NCI-H82 (cell line): ENCODE measurements at places on chromosomes 6 and 20.

GRCh38 chr6:157224178-157224950 lies 99.0 kb downstream of the TMEM242 start:
- no peak for DNase-seq

DNA sequence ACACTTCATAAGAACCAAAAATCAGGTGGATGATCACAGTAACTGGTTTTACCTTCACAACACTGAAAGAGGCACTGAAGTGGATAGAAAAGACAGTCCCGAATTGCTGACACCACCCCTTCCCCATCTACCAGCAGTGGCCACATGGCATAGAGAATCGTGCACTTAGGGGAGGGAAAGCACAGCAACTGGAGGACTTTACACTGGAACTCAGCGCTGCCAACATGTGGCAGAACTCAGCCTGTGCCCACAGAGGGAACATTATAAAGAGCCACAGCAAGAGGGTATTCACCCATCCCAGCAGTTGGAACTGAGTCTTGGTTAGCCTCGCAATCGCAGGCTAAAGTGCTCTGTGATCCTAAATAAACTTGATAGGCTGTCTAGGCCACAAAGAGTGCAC lies 6.5 kb upstream of the KIAA1586 start:
- peak; percentile 26 for DNase-seq

DNA sequence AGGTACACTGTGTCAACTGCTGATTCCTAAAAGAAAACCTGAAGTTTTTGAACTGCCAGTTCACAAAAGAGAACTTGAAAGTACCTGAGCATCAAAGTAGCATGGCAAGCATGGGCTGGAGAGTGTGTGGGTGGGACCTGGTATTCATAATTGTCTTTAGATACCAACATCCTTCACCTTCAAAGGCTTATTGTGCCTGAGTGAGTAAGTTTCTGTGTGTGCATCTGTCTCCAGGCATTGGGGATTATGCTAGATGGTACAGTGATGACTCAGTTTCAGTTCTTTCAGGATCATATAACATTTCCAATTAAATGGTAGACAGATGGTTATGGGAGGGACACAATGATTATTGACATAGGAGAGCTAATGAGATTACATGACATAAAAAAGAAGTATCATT lies 238.5 kb downstream of the ZFAND3 start:
- DNase-seq = peak; percentile 89

DNA sequence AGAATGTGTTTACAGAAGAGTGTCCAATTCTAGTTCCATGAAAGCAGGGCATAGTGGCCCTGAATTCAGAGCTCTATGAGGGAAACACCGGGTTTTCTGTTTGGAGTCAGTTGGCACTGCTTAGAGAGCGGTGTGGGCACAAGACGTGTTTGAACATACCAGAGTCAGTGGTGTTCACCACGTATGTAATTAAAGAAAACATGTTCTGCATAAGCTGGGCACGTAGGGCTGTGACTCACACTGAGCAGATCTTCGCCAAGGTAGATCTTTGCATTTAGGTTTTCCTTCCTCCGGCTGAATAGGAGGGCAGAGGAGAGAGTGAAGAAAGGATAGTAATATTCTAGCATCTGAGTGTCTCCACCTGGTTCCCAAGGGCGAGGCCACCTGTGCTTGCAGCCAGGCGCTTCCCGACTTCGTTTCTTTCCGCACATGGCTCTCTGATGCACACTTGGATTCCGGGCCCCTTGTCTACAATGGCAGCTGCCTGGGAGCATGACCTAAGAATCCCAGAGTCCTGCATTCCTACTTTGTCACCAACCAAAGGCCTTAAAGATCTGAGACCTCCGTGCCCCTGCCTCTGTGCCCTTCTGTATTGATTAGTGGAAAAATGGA lies 136.2 kb downstream of the ERMARD start:
- DNase-seq = no peak

DNA sequence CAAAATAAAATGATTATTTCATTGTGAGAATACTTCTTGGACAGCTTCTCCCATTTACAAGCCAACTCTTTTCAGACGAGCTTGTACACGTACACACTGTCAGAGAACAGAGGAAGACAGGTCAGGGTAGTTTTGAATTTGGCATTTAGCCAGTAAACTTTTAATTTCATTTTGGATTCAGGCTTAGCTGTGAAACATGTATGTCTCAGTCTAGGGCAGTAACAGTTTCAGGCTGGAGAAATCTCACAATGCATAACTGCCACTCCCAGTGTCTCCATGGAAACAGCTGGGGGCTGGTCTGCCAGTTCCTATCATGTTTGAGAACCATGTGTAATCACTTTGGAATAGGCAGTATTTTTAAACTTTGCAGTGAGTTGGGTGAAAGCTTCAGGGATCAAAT lies 22.0 kb upstream of the QKI start:
- no peak for DNase-seq

- peak; percentile 86 for DNase-seq
Observed at GRCh38 chr20:40990542-40991120, 38.0 kb upstream of the TOP1 start.

GRCh38 chr20:59295531-59295930 lies 4.9 kb upstream of the EDN3 start:
- DNase-seq = no peak

- peak; percentile 78 for DNase-seq
Observed at GRCh38 chr20:21235484-21236445, 67.4 kb upstream of the XRN2 start.

DNA sequence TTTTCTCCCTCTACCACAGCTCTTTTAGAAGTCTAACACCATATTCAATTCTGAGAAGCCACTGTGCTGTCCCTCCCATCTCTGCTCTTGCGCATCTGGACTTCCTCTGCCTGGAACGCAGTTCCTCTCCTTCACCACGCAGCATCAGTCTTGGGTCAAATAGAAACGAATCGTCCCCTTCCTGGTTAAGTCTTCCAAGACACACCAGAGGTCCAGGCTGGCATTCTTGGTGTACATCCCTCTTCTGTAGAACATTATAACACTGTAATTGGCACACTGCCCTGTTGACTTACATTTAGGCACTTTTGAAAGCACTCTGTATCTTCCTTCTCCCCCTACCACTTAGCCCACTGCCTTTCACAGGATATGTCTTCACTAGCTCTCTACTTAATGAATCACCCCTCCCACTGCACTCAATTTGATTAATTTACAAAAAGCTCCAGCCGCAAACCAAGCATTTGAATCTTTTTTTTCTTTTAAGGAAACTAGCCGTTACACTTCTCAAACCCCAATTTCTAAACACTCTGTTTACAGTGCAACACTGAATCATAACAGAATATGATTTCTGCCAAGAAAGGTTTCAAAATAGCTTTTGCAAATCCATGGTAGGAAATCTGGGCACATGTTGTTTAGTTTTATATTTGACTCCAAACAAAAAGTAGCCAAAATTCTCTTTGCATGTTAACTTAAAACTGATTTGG lies 140.8 kb upstream of the CARMIL1 start:
- no peak for DNase-seq

DNA sequence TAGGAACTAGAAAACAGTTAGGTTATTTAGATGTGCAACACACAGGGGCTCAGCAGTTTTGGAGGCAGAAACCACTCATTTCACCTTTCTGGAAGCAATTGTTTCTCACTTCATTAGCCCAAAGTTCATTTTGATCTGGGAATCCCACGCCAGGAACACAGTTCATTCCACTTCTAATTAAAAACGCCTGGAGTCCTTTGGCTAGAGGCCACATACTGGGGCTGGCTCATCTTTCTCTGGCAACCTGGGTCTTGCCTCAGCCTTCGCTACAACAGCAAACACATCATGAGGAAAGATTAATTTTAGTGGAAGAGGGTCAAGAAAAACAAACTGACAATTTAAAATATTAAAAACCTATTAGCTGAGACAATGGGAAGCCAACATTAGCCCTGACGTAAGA lies 69.7 kb downstream of the RFPL4B start:
- no peak for DNase-seq

- DNase-seq = no peak
Observed at GRCh38 chr20:12949429-12949980, 59.3 kb upstream of the SPTLC3 start.

- DNase-seq = no peak
Observed at GRCh38 chr6:41720262-41720620, 15.2 kb downstream of the TFEB start.

- no peak for DNase-seq
Observed at GRCh38 chr20:63640086-63640485, 13.1 kb downstream of the STMN3 start.

GRCh38 chr20:13736436-13737191 lies 48.1 kb downstream of the ESF1 start:
- DNase-seq = no peak

- DNase-seq = peak; percentile 50
Observed at GRCh38 chr6:137705160-137706082, 161.6 kb upstream of the TNFAIP3 start.

- no peak for DNase-seq
Observed at GRCh38 chr6:96014846-96015517, 792 bp upstream of the FUT9 start.

GRCh38 chr20:50312682-50313521 lies 122.3 kb downstream of the CEBPB start:
- DNase-seq = no peak

DNA sequence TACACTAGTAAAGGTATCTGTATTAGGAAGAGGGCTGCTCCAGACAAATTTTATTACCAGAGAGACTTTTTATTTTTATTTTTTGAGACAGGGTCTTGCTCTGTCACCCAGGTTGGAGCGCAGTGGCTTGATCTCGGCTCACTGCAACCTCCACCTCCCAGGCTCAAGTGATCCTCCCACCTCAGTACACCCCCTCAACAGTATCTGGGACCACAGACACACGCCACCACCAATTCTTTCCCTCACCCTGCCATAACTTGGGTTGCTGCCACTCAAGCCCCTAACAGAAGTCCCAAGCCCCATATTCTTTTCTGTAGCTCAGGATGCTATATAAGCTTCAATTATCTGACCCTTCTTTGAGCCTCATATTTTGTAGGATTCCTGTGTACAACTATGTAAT lies 6.9 kb downstream of the BCL2L1 start:
- DNase-seq = no peak

DNA sequence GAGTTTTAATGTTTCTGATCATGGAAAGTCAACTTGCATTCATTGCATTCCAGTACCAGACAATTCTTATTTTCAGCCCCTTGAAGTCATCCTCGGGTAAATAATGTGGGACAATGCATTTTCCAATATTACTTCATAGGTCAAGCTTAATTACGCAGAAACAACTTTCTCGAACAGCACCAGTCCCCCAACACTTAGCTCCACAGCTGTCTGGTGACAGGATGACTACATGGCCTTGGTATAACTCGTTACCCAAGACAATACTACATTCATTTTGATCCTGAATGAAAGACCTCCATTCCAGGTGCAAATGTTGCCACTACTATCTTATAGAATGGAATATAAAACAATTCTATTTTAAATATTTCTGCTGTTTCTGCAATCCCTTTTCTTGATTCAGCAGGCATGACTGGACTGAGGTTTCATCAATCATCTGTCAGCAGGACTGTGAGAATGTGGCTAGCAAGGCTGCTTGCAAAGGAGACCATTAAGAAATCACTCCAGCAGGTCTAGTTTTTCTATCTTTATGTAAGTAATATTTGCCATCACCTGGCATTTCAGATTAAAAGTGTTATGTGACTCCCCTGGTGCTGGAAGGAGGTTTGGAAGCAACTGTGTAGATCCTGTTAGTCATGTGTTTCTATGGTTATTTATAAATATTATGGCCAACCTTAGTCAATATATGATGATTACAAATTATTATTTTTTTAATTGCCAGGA lies 147.9 kb downstream of the HAO1 start:
- no peak for DNase-seq

- DNase-seq = no peak
Observed at GRCh38 chr6:143332153-143332845, 118.2 kb downstream of the ADAT2 start.

- no peak for DNase-seq
Observed at GRCh38 chr6:82436740-82437139, 73.1 kb downstream of the TPBG start.

GRCh38 chr20:54221353-54221752 lies 13.5 kb downstream of the PFDN4 start:
- DNase-seq = no peak

GRCh38 chr6:88972504-88973423 lies 9.3 kb upstream of the RNGTT start:
- DNase-seq = no peak

- DNase-seq = peak; percentile 25
Observed at GRCh38 chr20:45098103-45098773, 2.7 kb downstream of the KCNS1 start.

- DNase-seq = no peak
Observed at GRCh38 chr20:62306414-62307187, 3.8 kb downstream of the ADRM1 start.

DNA sequence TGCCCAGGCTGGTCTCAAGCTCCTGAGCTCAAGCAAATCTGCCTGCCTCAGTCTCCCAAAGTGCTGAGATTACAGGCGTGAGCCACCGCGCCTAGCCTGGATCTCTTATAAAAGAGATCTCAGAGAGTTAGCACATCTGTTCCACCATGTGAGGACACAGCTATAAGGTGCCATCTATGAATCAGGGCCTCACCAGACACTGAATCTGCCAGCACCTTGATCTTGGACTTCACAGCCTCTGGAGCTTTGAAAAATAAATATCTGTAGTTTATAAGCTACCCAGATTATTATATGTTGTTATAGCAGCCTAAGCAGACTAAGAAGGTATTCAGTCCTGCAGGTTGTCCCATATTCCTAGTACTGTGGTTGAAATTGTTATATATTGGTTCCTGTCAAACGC lies 33.2 kb upstream of the SHLD1 start:
- DNase-seq = no peak

DNA sequence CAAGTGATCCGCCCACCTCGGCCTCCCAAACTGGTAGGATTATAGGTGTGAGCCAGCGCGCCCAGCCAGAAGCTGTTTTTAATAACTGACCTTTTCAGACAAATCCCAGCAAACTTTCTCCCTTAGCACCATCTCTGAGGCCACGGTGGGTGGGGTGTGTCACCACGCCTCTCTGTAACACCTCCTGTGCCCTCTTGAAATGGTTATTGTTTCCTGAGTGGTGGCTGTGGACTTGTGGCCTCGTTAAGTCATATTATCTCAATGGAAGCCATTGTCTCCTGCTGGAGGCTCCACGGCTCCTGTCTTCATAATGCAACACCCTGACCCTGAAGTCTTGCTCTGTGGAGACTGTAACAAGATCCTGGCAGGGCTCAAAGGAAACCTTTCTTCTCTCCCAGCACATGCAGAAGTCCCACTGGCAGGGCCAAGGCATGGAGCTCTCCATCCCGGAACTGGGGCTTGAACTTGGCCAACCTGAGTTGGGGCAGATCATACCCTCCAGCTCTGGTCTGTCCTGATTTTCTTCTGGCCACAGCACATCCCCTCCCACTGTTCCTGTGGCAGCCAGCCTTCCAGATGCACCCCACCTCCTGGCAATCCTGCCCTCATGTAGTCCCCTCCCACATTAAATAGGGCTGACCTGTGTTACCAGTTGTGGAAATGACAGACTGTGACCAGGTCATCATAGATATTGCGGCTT lies 81.1 kb downstream of the SNX5 start:
- DNase-seq = no peak
